ENCODE measurements at places on chromosomes 16 and 17.

GRCh38 chr17:34307110-34307509 lies 12.1 kb upstream of the CCL8 start:
- DNase-seq = no peak

GRCh38 chr17:81932333-81932983 lies 4.6 kb downstream of the PYCR1 start:
- no peak for DNase-seq

GRCh38 chr17:27341041-27341471 lies 47.1 kb downstream of the WSB1 start:
- DNase-seq = no peak

- DNase-seq = no peak
Measured at GRCh38 chr17:1830288-1830687, 483 bp downstream of the RPA1 start.

GRCh38 chr16:10631886-10632285 lies 51.5 kb upstream of the EMP2 start:
- DNase-seq = no peak

- no peak for DNase-seq
Measured at GRCh38 chr16:81432937-81433557, 11.6 kb upstream of the CMIP start.

- DNase-seq = no peak
Measured at GRCh38 chr16:55809851-55810250, 23.0 kb downstream of the CES1 start.

DNA sequence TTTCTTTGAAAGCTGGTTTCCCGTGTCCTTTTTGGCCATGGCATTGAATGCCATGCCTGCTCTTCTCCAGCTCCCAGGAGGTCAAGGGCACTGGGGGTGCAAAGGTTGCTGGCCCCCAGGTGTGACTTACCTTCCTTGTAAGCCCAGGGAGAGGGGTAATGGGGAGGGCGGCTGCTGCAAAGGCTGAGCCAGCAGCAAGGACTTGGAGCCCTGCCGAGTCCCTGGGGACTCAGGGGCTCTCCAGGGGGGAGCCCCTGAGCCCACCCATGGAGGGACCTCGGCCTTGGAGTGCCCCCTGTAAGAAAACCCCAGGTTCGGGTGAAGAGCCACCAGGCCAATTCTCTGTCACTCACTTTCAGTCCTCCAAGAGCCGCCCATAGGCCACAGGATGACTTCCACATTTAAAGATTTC lies 5.9 kb upstream of the CCL22 start:
- no peak for DNase-seq

DNA sequence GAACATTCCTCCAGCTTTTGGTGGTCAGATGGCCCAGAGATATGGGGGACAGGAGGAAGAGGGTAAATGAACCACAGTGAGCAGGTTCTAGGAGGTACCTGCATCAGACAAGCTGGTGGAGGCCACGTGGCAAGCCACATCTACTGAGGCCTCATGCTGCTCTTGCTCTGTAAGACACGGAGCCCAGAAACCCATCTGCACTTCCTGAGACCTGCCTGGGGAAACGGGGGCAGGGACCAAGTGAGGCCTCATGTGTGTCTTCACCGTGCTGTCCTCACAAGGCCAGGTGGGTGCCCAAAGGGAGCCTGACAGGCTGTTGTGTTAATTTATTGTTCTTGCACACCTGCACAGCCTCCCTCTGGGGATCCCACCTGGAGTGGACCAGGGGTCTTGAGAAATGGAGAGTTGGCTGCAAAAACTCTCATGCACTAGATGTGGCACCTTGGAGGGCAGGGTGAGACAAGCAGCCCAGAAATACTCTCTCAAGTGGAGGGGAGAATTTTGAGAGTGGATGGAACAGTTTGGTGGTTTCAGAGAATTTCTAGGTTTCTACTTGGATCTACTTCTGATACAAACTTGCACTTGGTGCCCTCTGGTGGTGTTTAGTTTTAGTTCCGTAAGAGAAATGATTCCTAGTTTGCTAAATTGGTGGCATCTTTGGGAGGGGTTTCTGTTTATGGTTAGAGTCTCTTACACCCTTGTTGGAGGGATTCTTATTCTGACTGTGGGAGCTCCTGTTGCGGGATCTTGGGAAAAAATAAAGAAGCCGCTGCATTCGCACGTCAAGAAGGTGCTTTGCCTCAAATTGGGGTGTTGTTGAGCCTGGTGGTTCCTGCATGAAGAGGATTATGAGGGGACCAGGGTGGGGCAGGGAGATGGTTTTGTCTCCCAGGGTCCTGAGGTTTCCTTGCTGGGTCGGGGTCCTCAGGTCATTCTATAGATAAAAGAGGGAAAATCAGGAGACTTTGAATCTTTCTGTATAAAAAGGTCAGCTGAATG lies 47.5 kb downstream of the SLC6A2 start:
- no peak for DNase-seq

- no peak for DNase-seq
Measured at GRCh38 chr17:16989230-16989952, 17.5 kb upstream of the TNFRSF13B start.

- no peak for DNase-seq
Measured at GRCh38 chr17:33816842-33817617, 438.1 kb upstream of the CCL2 start.

GRCh38 chr17:28524476-28525424 lies 18.6 kb downstream of the FOXN1 start:
- DNase-seq = peak; percentile 34

DNA sequence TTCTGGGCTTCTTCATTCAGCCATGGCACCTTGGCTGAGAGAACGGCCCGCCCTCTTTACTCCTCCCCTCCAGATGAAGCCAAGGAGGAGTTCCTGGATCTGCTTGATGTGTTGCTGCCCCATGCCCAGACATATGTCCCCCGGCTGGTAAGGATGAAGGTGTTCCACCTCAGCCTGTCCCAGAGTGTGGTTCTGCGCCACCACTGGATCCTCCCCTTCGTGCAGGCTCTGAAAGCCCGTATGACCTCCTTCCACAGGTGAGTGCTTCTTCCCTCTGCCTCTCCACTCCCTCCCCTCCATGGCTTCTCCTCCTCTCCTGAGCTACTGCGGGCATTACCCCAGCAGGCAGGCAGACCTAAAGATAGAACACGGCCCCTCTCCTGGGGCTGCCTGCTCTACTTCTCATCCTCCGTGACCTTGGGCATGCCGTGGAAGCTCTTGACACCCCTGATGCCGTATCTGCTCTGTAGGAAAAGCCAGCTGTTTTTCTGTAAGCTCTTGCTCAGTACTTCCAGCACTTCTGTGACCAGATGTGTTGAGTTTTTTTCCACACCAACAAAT lies 8.7 kb downstream of the USB1 start:
- DNase-seq = no peak

DNA sequence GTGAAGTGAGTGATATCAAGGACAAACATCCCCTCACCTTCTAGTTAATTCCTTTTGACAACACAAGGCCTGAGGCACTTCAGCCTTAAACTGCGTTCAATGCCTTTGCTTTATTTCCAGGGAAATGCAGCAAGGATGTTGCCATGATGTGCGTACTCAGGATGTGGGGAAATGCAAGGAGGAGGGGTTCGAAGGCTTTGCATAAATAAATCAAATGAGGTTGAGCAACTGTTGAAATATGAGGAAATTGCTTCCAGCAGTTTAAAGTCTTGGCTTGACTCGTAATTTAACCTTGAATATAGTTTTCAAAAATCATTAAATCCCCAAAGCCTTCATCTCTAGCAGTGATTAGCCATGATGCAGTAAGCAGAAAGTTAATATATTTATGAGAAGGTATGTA lies 81.8 kb upstream of the CCL2 start:
- no peak for DNase-seq

- DNase-seq = no peak
Measured at GRCh38 chr16:84056933-84057332, 14.3 kb upstream of the SLC38A8 start.

- DNase-seq = no peak
Measured at GRCh38 chr17:57213180-57213825, 43.0 kb upstream of the MSI2 start.

DNA sequence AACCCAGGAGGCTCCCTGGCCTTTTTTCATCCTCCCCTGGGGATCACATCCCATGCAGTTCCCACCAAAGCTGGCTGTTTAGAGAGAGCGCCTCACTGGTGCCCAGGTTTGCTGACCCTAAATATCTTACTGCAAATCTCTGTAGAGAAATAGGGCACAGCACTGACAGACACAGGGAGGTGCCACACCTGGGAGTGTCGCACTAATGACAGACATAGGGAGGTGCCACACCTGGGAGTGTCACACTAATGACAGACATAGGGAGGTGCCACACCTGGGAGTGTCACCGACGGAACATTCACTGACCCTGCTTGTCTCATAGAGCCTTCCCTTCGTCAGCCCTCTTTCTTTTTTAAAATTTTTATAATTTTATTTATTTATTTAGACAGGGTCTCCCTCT lies 25.6 kb downstream of the UNK start:
- no peak for DNase-seq

- no peak for DNase-seq
Measured at GRCh38 chr17:72713701-72714100, 378.8 kb downstream of the SLC39A11 start.

DNA sequence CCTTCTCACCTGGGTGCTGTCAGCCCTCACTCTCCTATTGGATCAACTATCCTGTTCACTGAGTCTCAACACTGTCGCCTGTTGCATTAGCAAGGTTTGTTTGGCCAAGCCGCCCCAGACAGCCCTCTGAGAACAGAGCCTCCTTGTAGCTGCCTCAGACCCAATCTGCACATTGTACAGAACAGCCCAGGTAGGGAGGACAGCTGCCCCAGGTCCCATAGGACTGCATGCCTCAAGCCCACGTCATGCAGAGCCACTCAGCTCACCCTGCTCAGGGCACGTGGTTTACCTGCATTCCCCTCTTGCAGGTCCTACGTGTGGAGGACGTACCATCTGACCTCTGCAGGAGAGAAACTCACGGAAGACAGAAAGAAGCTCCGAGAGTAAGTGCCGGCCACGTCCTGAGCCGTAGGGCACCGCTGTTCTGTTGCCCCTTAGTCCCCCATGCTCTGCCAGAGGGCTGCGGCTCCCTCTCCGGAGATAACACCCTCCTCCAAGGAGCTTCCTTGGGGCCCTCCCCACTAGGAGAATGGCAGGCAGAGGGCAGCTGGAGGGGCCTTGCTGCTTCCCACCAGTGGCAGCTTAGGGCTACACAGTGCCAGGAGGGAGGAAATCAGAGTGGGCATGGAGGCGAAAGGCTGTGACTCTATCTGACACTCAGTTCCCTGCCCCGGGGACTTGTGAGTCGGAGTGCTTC lies 2.8 kb downstream of the SNRNP25 start:
- DNase-seq = no peak

DNA sequence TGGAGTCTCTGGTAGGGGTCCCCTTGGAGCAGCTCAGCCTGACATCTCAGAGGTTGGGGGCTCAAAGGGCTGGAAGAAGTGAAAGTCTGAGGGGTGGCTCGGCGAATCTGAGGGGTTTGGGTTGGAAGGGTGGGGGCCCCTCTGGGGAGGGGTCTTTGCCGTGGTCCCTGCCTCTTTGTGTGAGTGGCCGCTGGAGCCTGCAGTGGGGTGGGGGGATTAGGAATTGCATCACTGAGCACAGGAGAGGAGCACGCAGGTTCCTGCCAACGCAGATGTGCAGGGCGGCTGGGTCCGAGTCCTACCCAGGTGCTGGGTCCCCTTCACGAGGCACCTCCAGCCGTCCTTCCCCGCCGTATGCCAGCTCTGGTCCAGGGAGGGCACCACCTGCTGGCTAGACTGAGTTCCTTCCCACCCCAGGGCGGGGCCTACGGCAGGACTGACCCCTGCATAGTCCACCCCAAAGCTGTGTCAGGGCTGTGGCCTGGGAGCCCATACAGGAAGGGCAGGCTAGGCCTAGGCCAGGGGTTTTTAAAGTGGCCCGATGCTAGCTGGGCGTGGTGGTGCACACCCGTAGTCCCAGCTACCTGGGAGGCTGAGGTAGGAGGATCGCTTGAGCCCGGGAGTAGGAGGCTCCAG lies 9.9 kb downstream of the FMNL1 start:
- no peak for DNase-seq

- peak; percentile 12 for DNase-seq
Measured at GRCh38 chr16:80526418-80527061, 14.3 kb upstream of the DYNLRB2 start.

GRCh38 chr17:19002805-19003542 lies 1.6 kb downstream of the FAM83G start:
- no peak for DNase-seq

DNA sequence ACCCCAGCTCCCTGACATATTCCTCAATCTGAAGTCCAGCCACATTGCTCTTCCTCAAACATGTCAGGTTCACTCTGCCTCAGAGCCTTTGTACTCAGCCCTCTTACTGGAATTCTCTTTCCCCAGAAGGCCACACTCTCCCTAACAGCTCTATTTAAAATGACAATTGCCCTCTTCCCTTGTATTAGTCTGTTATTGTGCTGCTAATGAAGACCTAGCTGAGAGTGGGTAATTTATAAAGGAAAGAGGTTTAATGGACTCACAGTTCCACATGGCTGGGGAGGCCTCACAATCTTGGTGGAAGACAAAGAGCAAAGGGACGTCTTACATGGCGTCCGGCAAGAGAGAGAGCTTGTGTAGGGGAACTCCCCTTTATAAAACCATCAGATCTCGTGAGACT lies 46.0 kb downstream of the HS3ST2 start:
- DNase-seq = no peak

GRCh38 chr17:61495161-61495857 lies 43.1 kb downstream of the TBX4 start:
- DNase-seq = peak; percentile 43

- DNase-seq = no peak
Measured at GRCh38 chr16:54176376-54176901, 110.1 kb downstream of the IRX3 start.

GRCh38 chr16:84633622-84634021 lies 14.7 kb upstream of the KLHL36 start:
- DNase-seq = no peak

DNA sequence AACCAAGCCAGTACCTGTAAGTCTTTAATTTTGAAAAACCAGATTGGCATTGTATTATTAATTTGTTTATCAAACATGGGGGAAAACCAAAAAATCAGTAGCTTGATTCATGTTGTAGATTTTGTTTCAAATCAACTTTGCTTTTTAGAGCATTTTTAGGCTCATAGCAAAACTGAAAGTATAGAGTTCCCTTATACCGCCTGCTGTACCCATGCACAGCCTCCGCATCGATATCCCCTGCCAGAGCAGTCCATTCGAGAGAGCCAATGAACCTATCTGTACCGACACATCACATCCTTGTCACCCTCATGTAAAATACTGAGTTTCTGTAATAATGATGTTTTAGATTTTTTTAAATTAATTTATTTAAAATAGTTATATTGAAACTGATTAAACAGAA lies 16.2 kb upstream of the MRC2 start:
- DNase-seq = no peak

- DNase-seq = no peak
Measured at GRCh38 chr17:79745641-79746105, 14.9 kb downstream of the ENPP7 start.

Measured in HS-27A (cell line).